Activated naive CD8-positive, alpha-beta T cell treated with anti-CD3 and anti-CD28 coated beads, Interleukin-2, amount 50 U/mL, for 16 hours (primary cell): ENCODE measurements at places on chromosomes 11 and 22.

DNA sequence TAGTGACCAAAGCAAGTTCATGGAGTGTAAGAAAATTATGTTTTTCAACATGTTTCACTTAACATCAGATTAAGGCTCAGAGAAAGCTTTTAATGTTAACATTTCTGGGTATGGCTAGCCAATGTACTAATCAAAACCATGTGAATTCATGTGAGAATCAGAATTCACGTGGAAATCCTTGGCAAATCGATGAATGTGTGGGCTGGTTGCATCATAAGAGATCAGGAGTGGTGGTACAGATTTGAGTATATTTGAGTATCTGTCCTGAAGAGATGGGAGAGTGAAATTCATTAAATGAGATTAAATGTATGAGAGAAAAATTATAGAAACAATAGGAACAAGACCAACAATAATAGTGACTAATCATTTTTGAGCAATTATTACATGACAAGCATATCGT lies 638.6 kb upstream of the ANO5 start:
- no peak for DNase-seq

DNA sequence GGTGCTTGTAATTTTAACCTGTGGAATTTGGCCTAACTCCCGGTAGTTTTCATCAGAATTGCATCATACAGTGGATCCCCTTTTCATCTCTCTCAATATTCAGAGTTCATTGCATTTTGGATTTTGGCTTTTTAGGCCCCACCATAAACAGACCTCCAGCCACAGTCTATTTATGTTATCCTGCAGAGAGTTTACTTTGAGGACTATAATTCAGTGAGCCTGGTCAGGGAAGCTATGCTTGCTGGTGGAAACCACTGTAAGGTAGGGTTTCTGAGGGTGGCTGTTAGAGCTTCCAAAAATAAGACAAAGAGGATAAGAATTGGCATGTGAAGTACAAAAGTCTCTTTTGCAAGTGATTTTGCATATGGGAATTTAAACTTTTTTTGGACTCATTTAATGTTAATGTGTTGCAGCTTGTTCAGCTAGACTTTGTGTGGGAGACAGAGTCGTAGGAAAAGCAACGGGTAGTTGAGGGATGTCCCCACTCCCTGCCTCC lies 34.8 kb upstream of the DDI1 start:
- DNase-seq: no peak

GRCh38 chr22:48478529-48479265 lies 1349.0 kb downstream of the BRD1 start:
- no peak for DNase-seq

- DNase-seq: no peak
These were observed 149.3 kb downstream of the FBXO7 start for GRCh38 chr22:32623943-32624342.

DNA sequence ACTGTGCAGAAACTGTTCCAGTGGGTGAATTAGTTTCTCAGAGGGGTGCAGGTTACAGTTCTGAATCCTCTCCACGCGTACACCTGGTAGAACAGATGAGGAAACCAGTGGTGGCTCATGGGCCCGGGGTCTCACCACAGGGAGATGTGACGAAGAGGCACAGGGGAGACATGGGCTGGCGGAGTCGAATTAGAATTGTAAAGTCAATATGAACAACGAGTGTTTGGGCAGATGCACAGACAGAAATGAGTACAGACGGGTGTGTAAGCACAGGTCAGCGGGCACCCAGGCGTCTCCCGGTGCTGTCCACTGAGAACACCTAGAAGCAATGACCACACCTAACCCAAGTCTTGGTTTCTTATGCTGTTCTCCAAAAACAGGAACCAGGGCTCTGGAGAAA lies 41.8 kb downstream of the GNB1L start:
- no peak for DNase-seq

DNA sequence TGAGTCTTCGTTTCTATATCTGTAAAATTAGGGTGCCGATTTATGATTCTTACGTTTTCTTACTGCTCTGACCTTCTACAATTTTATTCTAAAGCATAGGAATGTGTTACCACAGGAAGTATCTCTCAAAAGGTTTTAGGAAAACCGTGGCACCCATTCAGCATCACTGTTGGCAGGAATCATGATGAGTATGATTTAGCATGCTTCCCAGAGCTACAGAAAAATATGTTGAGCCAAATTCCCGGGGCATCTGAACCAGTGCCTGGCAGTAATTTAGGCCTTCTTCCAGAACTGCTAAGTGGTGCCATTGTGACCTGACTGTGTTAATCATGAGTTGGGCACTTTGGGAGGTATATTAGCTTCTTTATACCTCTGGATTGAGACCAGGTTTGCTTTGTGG lies 605.0 kb upstream of the RAG2 start:
- DNase-seq: no peak

GRCh38 chr11:90202342-90202741 lies 20.5 kb downstream of the CHORDC1 start:
- no peak for DNase-seq

GRCh38 chr11:132472411-132473172 lies 1059.7 kb downstream of the OPCML start:
- DNase-seq: no peak

- DNase-seq: no peak
These were observed 226.8 kb downstream of the AASDHPPT start for GRCh38 chr11:106304274-106304673.

GRCh38 chr11:6194065-6194581 lies 4.9 kb upstream of the OR52W1 start:
- DNase-seq: no peak
